Mucosa of gallbladder (tissue), 1 donor: ENCODE measurements at places on chromosomes 4 and X. TPM values are rescaled to one million over a fixed set of nuclear protein-coding genes. Genes with fewer than 3 reads are reported as not detected.

The PRRG1 gene
- 22.3 TPM for total RNA-seq

The GNRHR gene
- not detected for total RNA-seq

The PLP1 gene
- total RNA-seq: 13.8 TPM

The PPARGC1A gene
- 28.9 TPM for total RNA-seq

The SPANXA1 gene
- total RNA-seq: not detected

The TMEM255A gene
- total RNA-seq: 0.98 TPM

The PRR27 gene
- not detected for total RNA-seq

The HOPX gene
- total RNA-seq: 27.6 TPM

The CCKAR gene
- total RNA-seq: 68.5 TPM

The GLRB gene
- total RNA-seq: 2.7 TPM

The CYTL1 gene
- total RNA-seq: 10.7 TPM

The PAGE5 gene
- not detected for total RNA-seq

The AR gene
- total RNA-seq: 15.9 TPM

The FGFBP2 gene
- total RNA-seq: 0.58 TPM

The RBPJ gene
- total RNA-seq: 72.1 TPM

The MAGEA12 gene
- not detected for total RNA-seq

The RBM46 gene
- total RNA-seq: 1.3 TPM

The ODAPH gene
- not detected for total RNA-seq

The PDZD4 gene
- 15.1 TPM for total RNA-seq

The LAMTOR3 gene
- 46.5 TPM for total RNA-seq

The ADH6 gene
- total RNA-seq: 36.3 TPM

The RPA4 gene
- total RNA-seq: 0.98 TPM

The PRR32 gene
- total RNA-seq: not detected

The GK gene
- 29.1 TPM for total RNA-seq

The MTNR1A gene
- not detected for total RNA-seq

The FAT1 gene
- total RNA-seq: 172 TPM

The FGF2 gene
- total RNA-seq: 11.9 TPM

The PAGE3 gene
- total RNA-seq: not detected

The CLNK gene
- 0.14 TPM for total RNA-seq

The TRIM60 gene
- not detected for total RNA-seq

The PAGE2 gene
- total RNA-seq: not detected

The CACNA1F gene
- total RNA-seq: 0.20 TPM

The APLN gene
- 0.20 TPM for total RNA-seq

The DEFB131A gene
- total RNA-seq: not detected

The STK32B gene
- 4.1 TPM for total RNA-seq

The OTC gene
- total RNA-seq: 4.1 TPM

The HAND2 gene
- 104 TPM for total RNA-seq

The RHOXF1 gene
- total RNA-seq: 0.29 TPM

The GPRIN3 gene
- total RNA-seq: 15.2 TPM

The NEXMIF gene
- total RNA-seq: 1.0 TPM

The NUDT9 gene
- total RNA-seq: 56.9 TPM
